Activated gamma-delta T cell treated with anti-CD3 and anti-CD28 coated beads, Interleukin-2, amount 50 U/mL, for 16 hours (primary cell): ENCODE measurements at places on chromosomes 16 and 17.
A peak's percentile ranks its signal among the peaks of the same experiment; 100 is the strongest.

- DNase-seq, result no peak
Observed at GRCh38 chr17:33858121-33858520, 397.0 kb upstream of the CCL2 start.

DNA sequence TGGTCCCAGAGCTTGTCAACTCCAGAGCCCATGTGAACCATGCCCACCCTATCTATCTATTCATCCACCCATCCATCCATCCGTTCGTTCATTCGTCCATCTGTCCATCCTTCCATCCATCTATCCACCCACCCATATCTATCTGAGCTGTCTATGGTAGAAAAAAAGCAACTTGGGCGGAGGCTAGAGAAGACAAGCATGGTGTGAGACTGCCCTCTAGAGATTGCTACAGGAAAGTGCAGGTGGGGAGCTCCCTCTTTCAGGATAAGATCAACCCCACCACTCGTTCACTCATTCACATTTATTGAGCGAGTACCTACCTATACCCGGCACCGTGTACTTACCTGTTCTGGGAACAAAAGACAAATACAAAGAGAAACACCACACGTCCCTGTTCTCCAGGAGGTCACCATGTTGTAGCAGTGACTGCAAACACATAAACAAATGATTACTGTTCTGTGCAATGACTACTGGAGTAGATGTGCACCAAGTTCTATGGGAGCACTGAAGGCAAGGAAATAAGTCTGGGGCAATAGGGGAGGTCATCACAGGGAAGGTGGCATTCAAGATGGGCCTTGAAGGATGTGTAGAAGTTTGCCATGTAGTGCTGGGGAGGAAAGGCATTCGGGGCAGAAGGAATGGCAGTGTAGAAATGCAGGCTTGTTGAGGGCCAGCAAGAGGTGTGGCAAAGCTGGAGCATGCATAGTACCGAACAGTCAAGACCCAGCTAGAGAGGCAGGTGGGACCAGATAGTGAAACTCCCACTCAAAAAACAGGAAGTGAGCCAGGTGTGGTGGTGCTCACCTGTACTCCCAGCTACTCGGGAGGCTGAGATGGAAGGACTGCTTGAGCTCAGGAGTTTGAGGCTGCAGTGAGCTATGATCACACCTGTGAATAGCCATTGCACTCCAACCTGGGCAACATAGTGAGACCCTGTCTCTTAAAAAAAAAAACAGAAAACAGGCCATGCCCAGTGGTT lies 13.4 kb upstream of the ATP5MC1 start:
- peak; percentile 46 for DNase-seq

DNA sequence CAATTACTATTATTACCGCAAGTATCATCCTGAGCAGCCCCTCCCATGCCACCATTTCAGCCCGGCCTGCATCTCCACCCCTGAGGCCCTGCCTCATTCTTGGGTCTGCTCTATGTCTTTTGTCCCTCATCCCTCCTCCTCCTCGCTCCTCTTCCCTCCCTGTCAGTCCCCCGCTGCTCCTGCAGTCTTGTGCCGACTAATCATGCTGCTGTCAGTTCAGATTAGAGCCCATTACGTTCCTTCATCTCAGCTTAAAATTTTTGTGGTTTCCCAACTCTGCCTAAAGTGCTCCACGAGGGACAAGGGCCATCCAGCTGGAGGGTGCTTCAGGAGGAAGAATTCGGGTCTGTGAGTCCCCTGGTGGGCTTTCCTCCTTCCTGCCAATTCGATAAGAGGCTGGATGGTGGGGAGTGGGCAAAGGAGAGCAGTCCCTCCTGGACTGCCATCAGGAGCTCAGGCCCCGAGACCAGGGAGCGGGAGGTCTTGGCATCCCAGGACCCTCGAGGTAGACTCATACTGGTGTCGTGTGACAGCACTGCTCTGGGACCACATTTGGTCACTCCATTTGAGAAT lies 32.9 kb upstream of the GOSR2 start:
- DNase-seq, result no peak

- DNase-seq, result no peak
Observed at GRCh38 chr17:42078396-42079043, 19.8 kb downstream of the ZNF385C start.

- DNase-seq, result no peak
Observed at GRCh38 chr17:13813347-13814240, 211.9 kb upstream of the HS3ST3A1 start.

DNA sequence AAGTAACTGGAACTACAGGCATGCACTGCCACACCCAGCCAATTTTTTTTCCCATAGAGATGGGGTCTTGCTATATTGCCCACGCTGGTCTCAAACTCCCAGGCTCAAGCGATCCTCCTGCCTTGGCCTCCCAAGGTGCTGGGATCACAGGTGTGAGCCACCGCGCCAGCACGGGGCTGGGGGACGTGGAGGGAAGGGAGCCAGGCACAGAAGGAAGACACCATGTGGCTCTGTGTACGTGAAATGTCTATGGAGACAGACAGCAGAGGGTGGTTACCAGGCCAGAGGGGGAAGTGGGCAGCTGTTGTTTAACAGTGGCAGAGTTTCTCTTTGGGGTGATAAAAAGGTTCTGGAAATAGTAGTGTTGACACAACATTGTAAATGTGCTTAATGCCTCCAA lies 4.6 kb upstream of the PIEZO1 start:
- no peak for DNase-seq
